ENCODE measurements at places on chromosomes 1 and 21.
A peak's percentile ranks its signal among the peaks of the same experiment; 100 is the strongest.

DNA sequence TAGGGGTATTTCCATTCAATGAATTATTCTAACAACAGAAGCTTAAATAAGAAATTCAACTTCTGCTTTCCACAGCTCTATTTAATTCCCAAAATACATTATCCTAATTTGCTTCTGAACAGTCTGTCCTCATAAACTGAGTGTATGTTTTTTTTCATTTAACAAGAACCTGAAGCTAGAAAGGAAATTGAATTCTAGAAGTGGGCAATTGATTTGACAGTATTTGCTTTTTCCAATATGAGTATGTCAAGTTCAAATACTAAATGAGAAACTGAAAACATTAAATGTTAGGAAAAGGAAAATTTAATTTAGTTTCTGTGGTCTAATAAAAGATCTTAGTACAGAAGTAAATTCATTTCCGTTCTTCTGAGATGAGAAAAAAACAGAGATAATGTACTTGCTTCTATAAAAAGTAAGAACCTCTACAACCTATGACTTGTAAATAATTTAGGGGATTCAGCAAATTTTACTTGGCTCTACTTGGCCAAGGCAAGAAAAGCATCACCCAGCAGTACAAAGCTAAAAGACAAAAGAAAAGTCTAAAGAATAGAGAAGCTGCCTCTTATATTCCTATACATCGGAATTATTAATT is 31.1 kb downstream of the RAB3GAP2 start:
- no peak for DNase-seq

DNA sequence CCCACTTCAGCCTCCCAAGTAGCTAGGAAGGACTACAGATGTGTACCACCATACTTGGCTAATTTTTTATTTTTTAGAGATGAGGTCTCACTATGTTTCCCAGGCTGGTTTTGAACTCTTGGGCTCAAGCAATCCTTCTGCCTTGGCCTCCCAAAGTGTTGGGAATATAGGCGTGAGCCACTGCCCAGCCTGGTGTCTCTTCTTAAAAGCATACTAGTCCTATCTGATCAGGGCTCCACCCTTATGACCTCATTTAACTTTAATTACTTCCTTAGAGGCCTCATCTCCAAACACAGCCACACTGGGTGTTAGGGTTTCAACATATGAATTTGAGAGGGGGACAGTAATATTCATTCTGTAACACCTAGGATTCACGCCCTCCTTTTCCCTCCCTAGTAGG is 130.9 kb downstream of the GLIS1 start:
- no peak for DNase-seq

DNA sequence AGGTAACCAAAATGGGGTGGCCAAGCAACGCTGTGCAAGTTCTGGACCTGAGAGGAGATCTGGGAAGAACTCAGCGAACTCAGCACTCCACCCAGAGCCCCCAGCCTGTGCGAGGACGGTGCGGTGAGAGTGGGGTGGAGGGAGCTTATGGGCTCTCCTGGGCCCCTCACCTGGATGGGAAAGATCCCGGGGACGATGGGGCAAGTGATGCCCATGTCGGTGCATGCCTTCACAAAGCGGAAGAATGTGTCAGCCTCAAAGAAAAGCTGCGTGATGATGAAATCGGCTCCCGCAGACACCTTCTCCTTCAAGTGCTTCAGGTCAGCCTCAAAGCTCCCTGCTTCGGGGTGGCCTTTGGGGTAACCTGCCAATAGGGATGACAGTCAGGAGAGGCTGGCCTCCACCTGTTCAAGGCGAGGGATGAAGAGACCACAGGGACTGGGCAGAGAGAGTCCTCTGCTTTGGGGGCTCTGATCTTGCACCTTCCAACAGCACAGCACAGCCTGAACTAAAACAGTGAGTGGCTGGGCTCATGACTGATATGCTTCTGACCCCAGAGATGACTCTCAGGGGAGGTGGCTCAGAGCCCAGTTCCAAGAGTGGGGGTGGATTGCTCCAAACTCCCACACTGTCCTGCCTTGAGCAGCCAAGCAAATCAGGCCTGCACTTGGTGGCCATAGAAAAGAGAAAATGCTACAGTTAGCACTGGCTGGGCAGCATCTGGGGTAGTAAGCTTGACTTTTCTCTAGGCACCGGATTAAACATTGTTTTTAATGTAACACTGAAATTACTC is 9.5 kb downstream of the MTHFR start:
- peak; percentile 54 for DNase-seq

GRCh38 chr1:18972531-18972930 is 16.1 kb upstream of the IFFO2 start:
- DNase-seq = no peak

DNA sequence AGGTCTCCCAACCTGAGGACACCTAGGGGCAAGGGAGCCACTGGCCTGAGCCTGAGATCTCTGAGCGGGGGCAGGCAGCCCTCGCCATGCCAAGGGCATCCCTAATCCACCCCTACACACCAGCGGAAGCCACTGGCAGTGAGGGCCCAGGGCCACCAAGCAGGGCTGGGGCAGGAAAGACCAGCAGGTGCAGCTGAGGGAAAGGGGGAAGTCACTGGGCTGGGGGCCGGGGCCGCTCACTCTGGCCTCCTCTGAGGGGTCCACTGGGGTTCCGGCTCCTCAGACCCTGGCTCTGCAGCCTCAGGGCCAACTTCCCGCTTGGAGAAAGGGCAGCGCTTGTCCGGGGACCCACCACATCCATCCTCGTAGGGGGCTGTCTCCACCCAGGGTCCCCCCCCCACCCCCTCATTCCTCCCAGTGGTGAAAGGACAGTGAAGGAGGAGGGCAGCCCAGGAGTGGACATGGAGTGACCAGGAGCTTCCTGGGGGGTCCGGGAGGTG is 42.5 kb upstream of the ACTRT2 start:
- DNase-seq = no peak

GRCh38 chr1:64171246-64171645 is 32.2 kb upstream of the UBE2U start:
- no peak for DNase-seq

- DNase-seq = no peak
Measured at GRCh38 chr1:87119541-87120140, 205.2 kb downstream of the HS2ST1 start.

GRCh38 chr1:174726880-174727585 is 272.7 kb upstream of the CACYBP start:
- no peak for DNase-seq

GRCh38 chr1:107867897-107868296 is 97.1 kb downstream of the VAV3 start:
- no peak for DNase-seq

- DNase-seq = no peak
Measured at GRCh38 chr1:47459253-47459788, 21.5 kb downstream of the FOXD2 start.

DNA sequence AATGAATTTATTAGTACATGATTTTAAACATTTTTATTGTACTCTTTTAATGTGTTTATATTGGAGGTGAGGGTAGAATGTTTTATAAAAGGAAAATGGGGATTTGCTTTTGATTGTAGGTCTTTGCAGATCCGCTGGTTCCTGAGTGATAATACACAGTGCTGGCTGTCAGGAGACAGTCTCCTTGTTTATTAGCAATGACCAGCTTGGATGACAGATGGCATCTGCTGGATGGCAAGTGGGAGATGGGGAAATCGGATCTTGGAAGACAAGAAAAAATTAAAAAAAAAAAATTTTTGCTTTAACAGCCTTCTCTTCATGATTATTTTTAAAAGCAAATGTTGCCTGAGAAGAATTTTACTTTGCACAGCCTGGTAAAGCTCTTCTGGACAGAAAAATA is 4.4 kb upstream of the PHTF1 start:
- DNase-seq = no peak

- peak; percentile 42 for DNase-seq
Measured at GRCh38 chr1:240027059-240027462, 64.6 kb upstream of the FMN2 start.

DNA sequence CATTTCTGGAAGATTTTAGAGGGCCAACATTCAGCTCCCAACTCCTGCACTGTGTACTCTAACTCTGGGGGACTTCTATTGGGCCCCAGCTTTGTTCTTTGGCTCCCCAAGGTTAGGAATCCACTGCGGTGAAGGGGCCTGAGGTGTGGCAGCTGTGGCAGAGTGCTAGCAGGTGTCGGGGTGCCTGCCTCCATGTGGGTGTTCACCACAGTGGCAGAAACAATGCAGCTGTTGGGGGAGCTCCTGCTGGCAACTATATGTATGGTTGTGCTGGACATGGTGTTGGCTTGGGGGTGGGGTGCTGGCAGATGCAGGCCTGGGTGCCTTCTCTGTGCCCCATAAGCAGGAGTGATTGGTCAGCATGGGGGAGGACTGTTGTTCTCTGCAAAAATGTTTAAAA is 95.5 kb downstream of the ST6GALNAC3 start:
- no peak for DNase-seq

- DNase-seq = peak; percentile 65
Measured at GRCh38 chr1:16921391-16922185, at the start of gene CROCC. TSS of gene CROCC (plus strand) at chr1:16921931. CDS start at chr1:16922019, 88 bp downstream.

DNA sequence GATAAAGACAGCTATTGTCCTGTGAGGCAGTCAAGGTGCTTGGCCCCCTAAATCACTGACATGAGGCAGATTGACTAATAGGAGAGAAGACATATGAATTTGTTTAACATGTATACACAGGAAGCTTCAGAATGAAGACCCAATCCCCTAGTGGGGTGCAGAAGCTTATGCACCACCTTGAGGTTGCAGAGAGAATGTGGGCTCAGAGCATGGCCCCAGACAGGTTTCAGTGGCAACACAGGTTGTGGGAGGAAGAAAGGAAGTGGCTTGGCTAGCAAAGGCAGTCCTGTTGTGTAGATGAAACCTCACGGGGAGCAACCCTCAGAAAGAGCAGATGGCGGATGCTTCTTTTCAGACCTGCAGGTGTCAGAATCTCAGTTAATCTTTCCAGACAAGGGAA is 37.0 kb upstream of the PARP1 start:
- peak; percentile 75 for DNase-seq

- no peak for DNase-seq
Measured at GRCh38 chr1:153548722-153549688, at the start of gene S100A3. TSS of gene S100A3 (minus strand) at chr1:153549258. CDS start at chr1:153548485, 773 bp downstream.

Data from GM13976 (cell line).